GM03348 (cell line): ENCODE measurements at places on chromosomes 1 and 21.

DNA sequence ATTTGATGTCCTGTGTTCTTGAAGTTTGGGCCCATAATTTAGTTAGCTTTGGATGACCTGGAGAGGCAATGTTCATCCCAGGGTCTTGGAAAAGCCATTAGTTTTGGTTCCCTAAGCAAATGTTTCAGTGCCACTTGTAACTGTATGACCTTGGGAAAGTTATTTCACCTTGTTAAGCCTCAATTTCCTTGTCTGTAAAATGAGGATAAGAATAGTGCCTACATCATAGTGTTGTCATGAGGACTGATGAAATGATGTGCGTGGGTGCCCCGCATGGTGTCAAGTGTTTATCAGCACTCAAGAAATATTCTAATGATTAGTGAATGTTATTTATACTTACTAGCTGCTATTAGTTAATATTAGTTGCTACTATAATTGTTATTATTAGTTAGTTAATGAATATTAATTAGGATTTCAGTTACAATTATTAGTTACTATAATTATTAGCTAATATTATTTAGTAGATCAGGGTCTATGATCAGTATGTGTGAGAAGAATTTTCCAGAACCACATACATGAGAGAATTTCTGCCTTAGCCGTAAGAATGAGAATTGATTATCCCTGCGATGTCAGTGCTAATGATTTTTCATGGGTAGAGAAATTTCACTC is 1.9 kb downstream of the SH3BGR start:
- DNase-seq: no peak

DNA sequence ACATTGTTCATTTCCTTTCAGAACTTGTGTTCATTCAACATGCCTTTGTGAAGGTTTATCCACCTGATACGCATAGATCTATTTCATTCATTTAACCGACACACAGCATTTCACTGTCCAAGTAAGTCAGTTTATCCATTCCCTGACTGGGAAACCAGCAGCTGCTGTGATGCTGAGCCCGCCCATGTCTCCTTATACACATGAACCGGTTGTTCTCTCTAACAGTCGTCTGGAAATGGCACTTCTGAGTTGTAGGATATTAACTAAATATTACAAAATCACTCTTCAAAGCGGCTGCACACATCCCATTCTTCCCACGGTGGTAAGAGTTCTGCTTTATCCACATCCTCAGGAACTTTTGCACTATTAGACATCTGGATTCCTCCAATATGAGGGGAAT is 71.1 kb downstream of the NPHP4 start:
- no peak for DNase-seq

DNA sequence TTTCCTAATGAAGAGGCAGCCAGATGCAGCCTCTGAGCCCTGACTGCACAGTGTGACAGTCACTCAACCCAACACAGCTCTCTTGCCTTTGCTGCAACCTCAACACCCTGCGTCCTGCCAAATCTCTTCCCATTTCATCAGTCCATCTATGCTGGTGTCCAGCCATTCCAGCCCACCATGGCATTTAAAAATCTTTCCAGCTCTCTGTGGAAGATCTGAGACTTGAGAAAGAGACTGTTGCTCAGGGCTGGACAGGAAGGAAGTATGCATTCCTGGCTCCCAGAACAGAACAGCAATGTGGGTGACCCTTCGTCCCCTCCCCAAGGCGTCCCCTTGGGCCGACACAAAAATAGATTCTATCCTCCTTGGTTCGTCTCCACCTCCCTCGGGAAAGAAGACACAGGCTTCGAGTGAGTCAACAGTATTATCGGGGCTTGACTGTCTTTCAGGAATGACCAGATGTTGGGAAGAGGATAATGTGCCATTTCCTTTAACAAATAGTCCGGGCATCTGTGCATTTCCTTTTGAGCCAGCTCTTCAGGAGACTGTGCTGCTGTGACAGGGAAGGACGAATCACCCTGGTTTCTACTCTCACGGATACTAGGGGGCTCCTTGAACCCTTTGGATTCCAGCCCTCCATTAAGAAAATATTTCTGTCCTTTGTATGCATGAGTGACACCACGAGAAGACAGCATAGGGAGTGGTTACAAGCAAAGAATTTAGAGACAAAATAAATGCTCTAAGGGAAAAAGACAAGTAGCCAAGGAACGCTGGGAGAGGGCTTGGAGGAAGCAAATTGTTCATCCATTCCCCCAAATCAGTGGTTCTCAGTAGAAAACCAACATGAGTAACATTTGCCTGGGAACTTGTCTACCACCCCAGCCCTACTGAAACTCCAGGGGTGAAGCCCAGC is 111.4 kb upstream of the CDC42BPA start:
- peak; percentile 74 for DNase-seq

DNA sequence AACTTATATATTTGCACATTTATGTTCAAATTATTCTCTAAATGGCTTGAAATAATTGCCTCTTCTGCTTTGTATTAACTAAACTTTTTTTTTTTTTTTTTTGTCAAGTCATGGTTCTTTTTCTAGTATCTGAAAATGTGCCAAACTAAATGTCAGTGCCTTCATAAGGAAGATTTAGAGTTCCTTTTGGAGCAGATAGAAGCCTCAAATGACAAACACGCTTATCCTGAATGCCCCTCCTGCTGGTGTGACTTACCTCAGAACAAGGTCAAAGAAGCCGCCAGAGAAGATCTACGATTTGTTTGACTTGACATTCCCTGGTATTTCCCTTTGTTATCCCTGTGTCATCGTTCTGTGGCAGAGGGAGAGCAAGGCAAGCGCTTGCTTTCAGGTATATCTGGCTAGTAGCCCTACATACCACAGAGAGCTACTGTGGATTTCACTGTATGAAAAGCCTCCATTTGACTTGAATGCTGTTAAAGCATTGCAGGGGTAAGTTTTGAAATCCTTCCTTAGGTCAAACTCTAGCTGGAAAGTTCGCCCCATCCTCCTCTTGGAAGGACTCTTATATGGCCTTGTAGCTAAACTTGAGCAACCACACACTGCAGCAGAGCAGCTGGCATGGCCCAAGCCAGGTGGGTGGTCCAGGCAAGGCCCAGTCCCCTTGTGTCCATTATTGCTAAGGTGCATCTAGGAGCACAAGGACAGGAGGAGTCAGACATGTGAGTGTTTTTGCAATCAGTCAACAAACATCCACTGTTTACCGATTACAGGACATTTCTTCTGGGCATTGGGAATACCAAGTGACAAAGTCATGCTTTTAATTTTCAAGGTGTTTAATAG is 285.4 kb upstream of the USP25 start:
- no peak for DNase-seq

- DNase-seq: no peak
Observed at GRCh38 chr1:172929006-172929405, 121.7 kb downstream of the TNFSF18 start.

DNA sequence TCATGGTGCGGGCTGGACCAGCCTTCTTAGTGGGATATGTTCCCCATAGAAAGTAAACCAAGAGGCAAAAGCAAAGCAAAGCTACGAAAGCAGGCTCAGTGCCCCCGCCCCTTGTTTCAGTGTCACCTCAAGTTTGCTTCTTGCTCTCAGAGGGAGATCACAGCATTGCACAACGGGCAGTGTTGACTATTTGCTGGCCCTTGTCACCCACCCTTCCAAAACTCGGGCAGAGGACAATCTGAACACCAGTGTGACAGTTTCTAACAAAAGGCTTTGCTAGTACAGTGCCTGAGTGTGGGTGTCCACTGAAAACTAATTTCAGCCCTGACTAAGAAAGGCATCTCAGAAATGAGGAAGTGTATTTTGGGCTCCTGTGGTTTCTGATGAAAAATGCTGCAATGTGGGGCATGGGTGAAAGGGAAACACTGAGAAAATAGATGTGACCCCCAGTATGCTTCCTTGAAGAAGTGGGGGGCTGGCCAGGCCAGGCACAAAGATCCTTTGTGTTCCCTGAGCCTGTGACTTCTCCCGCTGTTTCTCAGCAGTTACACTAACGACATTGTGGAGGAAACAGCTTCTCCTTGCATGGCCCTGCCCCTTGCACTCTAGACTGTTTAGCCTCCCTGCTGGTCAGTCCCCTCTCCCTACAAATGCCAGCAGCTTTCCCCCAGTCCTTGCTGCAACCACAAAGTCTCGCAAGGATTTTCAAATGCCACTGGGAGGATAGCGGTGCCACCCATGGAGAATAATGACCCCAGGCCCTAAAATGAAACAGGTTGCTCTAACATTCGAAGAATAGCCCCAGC is 33.3 kb upstream of the KCNE1 start:
- peak; percentile 85 for DNase-seq
